ENCODE measurements at places on chromosomes 2 and 18. TPM values are rescaled to one million over a fixed set of nuclear protein-coding genes. Genes with fewer than 3 reads are reported as not detected.

DNA sequence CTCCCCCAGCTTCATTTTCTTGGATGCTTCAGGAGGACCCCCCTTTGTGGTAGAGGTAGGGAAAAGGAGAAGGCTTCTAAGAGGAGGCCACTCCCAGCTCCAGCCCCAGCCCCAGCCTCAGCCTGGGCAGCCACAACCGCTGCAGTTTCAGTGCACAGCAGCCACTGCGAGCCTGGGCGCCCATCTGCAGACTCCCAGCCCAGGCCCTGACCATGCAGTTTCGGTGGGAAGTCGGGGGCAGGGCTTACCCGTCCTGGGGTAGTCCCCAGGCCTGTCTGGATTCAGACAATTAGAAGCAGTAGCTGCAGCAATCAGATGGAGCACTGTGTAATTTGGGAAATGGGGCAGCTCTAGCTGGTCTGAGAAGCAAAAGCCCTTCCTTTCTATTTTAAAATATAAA lies 28.6 kb downstream of the ITM2C start:
- ATAC-seq = no peak

DNA sequence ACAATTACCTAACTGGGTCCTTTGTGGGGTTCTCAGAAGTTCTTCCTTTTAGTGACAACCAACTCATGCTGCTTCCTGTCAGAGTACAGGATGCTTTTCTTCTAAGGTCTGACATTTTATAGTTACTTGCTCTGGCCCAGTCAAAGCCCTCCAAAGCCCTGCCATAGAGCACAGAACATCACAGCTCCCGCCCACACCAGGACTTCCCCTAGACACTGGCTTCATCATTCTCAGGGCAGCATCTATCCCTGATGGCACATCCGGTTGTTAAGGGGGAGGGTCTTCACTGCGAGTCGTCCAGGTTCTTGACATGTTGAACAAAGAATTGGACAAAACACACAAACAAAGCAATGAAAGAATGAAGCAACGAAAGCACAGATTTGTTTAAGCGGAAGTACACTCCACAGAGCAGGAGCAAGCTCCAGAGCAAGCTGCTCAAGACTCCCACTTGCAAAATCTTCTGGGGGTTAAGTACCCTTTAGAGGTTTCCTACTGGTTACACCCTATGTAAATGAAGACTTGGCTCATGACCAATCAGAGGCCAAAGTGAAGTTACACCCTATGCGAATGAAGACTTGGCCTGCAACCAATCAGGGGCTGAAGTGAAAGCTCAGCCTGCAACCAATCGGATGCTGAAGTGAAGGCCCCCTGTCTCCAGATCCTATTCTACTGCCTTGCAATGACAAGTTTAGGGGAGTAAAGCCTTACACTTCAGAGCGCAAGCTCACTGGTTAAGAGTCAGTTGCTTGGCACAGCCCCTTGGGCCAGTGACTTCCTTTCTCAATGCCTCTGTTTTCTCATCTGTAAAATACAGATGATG lies 79.0 kb downstream of the HDAC4 start:
- no peak for ATAC-seq

GRCh38 chr18:29588446-29589100 lies 1411.6 kb upstream of the CDH2 start:
- ATAC-seq = no peak

DNA sequence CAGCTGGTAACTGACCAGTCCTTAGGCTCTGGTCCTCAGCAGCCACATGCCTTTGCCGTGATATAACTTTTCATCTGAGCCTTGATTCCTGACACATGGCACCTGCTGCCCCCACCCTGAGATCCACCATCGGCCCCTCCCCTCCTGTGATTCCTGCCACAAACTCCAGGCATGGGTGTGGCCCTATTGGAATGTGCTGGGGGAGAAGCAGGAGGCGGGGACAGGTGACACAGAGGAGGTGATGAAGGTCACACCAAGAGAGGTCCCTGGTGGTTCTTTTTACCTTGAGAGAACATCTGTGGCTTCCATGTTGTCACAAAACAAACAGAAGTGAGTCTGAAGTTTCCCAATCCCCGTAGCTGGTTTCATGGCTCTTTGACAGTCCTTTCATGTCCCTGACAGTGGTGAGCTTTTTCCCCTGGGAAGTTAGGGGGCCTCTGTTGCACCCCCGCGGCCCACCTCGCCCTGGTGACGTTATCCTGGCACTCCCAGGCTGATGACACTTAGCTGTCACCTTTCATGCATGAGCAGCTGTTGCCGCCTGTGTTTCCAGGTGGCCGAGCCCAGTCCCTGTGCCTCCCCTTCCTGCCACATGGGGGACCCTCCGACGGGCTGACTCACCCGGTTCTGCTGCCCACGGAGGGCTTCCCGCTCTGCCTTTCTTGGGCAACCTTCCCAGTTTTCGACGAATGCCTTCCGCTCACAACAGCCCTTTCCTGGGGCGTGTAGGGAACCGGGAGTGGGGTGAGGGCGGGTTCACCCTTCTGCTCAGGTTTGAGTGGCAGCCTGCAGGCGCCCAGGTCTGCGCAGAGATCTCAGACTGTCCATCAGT lies 66.3 kb upstream of the GLI2 start:
- ATAC-seq = peak; percentile 68

DNA sequence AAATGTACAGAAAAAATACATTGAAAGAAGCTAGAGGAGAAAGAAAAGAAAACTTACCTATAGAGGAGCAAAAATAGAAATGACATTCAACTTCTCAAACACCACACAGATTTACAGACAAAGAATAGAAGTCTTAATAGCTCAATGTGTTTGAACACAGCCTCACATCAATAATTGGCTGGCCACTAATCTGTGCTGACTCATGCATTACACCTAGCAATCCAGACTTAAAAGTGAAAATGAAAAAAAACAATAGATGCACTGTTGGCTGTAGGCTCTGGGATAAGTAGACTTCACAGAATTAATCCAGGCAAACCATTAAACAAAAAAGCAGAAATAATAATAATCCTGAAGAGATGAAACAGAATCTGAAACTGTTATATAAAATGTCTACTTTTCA lies 961.3 kb upstream of the CELF4 start:
- peak; percentile 89 for ATAC-seq

DNA sequence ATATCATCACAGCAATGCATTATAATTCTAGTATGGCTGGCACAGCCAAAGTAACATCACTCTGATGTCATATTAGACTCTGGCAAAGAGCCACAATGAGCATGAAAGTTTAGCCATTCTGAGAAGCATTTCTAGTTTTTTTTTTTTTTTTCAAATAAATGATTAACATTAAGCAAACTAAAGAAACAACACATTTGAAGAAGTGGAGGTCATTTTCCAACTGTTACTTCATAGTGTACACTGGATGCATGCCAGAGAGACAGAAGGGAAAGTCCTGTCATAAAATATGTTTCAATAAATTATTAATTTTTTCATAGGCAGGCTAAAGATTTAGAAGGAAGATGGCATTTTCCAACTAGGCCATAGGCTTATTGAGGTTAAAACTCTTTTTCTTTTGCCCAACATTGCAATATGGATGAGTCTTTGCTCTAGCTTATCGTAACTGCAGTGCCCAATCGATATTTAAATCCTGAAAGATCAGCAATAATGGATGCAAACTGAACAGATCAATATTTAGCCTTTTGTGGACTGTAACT lies 1630.4 kb upstream of the ACVR2A start:
- ATAC-seq = no peak

- ATAC-seq = no peak
Observed at GRCh38 chr2:88095022-88095421, 27.4 kb downstream of the SMYD1 start.

- no peak for ATAC-seq
Observed at GRCh38 chr2:149579972-149580882, 7.3 kb downstream of the MMADHC start.

GRCh38 chr2:168009900-168010299 lies 237.5 kb downstream of the STK39 start:
- no peak for ATAC-seq

- peak; percentile 55 for ATAC-seq
Observed at GRCh38 chr18:78624646-78625279, 354.9 kb upstream of the SALL3 start.

GRCh38 chr18:79275992-79276391 lies 119.7 kb upstream of the NFATC1 start:
- ATAC-seq = peak; percentile 72

GRCh38 chr2:142987044-142987443 lies 109.6 kb downstream of the KYNU start:
- ATAC-seq = no peak

GRCh38 chr18:79604205-79604912 lies 75.2 kb upstream of the CTDP1 start:
- ATAC-seq = no peak

DNA sequence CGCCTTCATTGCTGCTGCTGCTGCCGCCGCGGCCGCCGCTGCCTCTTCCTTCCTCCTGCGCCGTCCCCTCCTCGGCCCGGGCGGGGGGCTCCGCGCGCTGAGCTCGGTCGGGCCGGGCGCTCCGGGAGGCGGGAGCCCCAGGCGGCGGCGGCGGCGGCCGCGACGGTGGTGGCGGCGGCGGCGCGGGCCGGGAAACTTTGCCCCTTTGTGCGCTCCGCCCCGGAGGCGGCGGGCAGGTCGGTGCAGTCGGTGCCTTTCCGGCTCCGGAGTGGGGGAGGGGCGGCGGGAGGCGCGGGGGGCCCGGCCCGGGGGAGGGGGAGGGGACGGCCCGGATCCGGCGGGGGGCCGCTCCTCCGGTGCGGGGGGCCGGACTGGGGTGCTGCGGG lies 205 bp downstream of the TET3 start:
- ATAC-seq = no peak

GRCh38 chr2:19709553-19709952 lies 192.2 kb downstream of the TTC32 start:
- no peak for ATAC-seq

GRCh38 chr2:234765279-234765678 lies 186.5 kb upstream of the SH3BP4 start:
- ATAC-seq = no peak

GRCh38 chr2:155633887-155634570 lies 698.5 kb downstream of the NR4A2 start:
- ATAC-seq = peak; percentile 65

GRCh38 chr2:10140841-10141610 lies 18.5 kb downstream of the RRM2 start:
- ATAC-seq = no peak

GRCh38 chr2:124933883-124934282 lies 908.8 kb downstream of the CNTNAP5 start:
- ATAC-seq = no peak

DNA sequence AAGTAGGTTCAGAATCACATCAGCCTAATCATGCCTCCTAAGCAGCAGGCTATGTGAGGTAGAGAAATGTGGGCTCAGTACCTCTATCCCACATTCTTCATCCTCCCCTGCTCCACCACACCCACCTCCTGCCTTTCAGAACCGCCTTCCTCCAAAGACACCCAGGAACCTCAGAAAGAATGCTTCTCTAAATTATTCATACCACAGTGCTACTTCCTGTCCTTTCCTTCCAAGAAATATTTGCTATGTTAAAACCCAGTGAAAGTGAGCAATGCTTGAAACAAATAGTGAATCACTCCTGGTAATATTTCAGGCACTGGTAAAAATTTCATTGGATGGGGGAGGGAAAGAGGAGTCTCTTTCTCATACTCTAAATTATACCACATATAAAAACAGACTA lies 24.0 kb upstream of the CREB1 start:
- ATAC-seq = peak; percentile 77

Gene UPP2
- total RNA-seq = not detected

Gene PKDCC
- 1.8 TPM for total RNA-seq

Gene IL1RN
- total RNA-seq = 871 TPM

Gene OSBPL6
- 6.5 TPM for total RNA-seq

Gene SAG
- total RNA-seq = not detected

Gene M1AP
- total RNA-seq = 1.6 TPM

Measured in esophagus mucosa (tissue), 1 donor.